ENCODE measurements at places on chromosomes 1 and 21. TPM values are rescaled to one million over a fixed set of nuclear protein-coding genes. Genes with fewer than 3 reads are reported as not detected.

DNA sequence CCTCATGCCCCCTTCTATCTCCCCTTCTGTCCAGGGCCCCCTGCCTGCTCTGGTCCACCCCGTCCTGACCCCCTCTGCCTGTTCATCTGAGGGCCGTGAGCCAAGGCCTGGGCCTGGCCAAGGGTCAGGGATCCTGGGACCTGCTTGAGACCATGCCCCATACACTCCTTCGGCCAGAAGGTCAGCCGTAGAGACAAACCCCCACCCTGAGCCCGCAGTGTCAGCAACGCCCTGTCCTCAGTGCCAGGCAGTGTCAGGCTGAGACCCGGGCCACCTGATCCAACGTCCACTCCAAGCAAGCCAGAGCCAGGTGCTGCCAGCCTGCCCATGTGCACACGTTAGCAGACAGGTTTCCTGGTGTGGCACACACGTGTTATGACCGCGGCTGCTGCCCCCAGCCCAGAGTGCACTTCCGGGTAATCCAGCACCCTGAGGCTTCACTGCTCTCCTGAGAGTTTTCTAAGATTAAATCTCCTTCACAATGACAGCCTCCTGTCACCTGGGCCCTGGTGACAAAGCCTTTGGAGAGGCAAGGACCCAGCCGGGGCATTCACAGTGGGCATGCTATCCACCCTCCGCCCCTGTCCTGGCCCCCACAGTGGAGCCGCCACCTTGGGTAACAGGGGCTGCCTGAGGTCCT lies 10.1 kb upstream of the SAMD11 start:
- peak; percentile 11 for DNase-seq

DNA sequence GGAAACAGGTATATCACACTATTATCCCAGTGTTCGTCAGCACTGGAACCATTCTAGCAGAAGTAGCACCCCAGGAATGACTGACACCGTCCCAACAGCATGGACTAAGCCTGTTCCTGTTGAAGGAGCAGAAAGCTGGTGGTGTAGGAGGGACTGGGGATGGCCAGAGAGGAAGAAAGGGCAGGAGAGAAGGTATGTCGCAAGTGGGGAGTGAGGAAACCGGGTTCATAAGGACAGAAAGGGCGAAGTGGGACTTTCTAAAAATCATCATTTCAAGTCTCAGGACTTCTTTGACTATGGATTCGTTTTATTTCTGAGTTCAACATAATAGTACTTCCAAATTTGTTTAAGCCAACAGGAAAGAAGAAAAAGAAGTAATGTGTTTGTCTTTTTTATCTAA lies 19.7 kb upstream of the MX1 start:
- no peak for DNase-seq

DNA sequence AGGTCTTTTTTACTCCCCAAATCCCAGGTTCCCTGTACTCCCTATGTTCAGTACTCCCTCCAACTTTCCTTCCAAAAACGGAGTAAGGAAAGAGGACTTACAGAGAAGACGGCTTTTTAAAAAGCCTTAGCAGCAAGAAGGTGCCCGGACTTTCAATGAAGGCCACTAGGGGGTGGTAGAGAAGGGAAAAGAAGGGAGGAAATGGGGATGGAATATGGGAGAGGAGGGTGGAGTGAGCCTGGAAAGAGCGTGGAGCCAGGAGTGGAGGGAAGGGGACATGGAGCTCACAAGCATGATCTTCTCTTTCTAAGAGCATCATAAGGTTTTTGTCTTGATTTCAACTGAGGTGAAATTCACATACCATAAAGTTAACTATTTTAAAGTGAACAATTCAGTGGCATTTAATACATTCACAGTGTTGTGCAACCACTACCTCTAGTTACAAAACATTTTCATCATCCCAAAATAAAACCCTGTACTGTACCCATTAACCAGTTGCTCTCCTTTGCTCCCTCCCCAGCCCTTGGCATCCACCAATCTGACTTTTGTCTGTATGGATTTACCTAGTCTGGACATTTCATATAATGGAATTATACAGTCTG lies 129.9 kb downstream of the ZNF281 start:
- DNase-seq: peak; percentile 32

Gene DEPDC1
- polyA plus RNA-seq: 13.5 TPM

Gene GSTM1
- polyA plus RNA-seq: 1.1 TPM

DNA sequence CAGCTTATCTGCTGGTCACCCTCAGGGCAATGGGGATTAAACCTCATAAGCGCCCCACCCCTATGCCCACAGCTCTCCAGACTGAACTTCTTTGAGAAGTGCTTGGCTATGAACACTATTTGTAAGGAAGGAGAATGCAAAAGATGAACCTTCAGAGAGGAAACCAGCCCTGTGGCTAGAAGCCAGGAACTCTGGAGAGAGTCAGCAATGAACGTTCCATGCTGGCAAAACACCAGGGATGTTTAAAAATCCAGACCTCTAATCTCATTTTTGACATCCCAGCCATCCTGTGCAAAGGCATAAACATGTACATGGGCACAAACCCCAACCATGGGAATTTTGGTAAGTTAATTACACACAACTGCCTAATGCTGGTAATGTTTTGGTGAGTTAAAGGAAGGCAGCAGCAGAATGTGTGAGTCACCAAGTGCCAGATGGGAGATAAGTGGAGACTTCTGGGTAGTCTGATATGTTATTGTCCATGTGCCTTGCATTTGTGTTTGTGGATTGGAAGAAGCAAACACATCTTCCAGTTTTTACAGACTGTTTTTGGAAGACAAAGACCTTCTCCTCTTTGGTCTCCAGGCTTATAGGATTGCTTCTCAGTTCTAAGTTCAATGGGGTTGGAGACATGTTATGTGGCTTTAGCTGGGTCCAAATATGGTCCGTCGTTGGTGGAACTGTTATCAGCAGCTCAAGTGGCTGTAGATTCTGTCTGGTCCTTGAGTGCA lies 174.1 kb upstream of the ETV3 start:
- DNase-seq: no peak

DNA sequence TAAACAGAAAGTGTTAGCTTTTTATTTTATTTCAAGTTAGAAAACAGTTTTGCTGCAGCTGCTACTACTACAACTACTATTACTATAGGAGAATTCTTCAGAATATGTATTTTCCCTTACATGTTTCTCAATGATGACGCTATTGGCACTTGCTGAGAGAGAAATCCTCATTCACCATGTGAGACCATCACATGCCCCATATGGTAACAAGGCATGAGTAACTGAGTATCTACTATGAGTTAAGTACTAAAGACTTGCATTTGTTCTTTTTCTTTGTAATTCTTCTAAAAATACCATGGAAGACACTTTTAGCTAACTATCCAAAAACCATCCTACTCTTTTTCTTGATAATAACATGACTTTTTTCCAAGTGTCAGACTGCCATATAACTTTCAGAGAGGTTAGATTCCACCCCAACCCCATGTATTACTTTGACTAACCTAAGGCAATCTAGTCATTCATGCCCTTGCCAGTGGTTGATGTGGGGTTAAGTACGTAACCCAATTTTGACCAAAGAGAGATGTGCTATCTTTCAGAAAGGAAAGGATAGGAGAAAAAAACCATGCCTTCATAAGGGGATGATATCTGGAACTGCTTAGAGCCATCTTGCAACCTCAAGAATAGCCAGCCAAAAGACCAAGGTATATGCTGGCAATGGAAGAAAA lies 42.9 kb downstream of the COP1 start:
- DNase-seq: no peak

- DNase-seq: no peak
Observed at GRCh38 chr1:50490640-50491039, 67.4 kb upstream of the DMRTA2 start.

- no peak for DNase-seq
Observed at GRCh38 chr1:201085902-201086735, 26.1 kb downstream of the CACNA1S start.

Gene ZNF648
- polyA plus RNA-seq: 0.13 TPM

Gene TSPAN1
- polyA plus RNA-seq: 0.87 TPM

GRCh38 chr1:171218661-171219060 lies 29.6 kb upstream of the FMO1 start:
- DNase-seq: no peak

Gene OR6K3
- polyA plus RNA-seq: not detected

Gene AMY2A
- polyA plus RNA-seq: not detected

Gene PYHIN1
- polyA plus RNA-seq: 0.22 TPM

DNA sequence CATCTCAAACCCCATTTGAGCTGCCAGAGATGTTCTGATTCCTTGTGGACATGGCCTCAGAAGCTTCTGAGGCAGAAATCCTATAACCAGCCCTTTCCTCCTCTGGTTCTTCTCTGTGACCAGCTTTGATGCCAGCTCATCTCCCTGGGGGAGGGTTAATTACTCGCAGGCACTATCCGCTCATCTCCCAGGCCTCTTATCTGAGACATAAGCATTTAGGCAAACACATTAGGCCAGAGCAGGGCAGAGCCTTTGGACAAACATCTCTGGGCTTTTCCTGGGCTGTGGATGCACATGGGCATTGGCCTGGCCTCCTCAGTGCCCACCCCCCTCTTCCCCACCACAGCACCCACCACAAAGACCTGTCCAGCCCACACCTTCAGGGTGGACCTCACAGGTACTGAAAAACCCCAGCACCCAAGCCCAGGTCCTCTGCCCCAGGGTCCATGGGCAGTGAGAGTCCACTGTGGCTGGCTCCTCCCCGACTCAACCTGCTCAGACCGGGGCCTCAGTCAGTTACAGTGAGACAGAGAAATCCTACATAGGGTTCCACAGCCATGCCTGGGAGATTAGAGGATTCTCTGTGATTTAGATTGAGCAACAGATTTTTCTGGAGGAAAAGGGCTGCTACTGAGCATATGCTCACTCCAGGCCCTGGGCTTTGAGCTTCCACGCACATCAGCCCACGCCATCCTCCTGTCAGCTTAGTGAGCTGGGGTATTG lies 26.9 kb downstream of the IGSF21 start:
- DNase-seq: no peak

DNA sequence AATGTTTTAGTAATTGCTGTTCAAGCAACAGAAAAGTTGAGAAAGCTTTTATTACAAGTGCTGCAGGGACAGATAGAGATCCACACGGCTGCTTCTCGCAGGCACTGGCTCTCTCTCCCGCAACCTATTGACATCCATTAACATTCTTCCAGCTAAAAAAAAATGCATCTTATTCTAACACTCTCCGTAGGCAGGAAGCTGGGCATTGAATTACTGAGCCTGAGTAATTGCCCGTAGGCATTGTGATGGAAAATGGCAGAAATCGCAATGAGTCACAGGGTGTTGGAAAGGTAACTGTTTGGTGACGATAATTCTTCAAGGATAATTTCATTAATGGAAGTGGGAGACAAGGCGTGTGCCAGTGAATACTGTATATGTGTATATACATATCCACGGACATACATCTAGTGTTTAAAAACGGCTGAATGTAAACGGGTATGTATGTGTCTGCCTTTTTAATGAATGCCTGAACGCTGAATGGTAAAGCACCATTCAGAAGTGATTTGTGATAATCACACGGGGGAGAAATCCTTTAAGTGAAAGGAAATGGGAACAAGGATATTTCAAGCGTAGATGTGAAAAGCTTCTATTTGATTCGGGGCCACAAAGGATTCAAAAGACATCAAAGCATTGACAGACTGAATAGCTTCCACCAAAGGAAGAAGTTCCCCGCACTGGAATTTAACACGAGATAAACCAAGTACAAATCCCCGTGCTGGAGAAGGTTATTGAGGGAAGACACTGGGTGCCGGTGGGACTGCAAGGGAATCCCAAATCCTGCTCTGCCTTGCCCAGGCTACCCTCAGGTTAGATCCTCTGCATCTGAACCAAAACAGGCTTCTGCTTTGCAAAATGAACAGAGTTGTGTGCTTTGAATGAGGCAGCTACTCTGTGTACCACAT lies 567.2 kb downstream of the NPHP4 start:
- DNase-seq: no peak

- peak; percentile 64 for DNase-seq
Observed at GRCh38 chr1:165543532-165544438, at the start of gene LRRC52. TSS of gene LRRC52 (plus strand) at chr1:165544000. CDS start at chr1:165544297, 297 bp downstream.

- no peak for DNase-seq
Observed at GRCh38 chr1:183379951-183380350, 38.2 kb downstream of the NMNAT2 start.

Gene CYP4A22
- polyA plus RNA-seq: 0.04 TPM

- DNase-seq: no peak
Observed at GRCh38 chr1:203410182-203410900, 59.4 kb upstream of the FMOD start.

DNA sequence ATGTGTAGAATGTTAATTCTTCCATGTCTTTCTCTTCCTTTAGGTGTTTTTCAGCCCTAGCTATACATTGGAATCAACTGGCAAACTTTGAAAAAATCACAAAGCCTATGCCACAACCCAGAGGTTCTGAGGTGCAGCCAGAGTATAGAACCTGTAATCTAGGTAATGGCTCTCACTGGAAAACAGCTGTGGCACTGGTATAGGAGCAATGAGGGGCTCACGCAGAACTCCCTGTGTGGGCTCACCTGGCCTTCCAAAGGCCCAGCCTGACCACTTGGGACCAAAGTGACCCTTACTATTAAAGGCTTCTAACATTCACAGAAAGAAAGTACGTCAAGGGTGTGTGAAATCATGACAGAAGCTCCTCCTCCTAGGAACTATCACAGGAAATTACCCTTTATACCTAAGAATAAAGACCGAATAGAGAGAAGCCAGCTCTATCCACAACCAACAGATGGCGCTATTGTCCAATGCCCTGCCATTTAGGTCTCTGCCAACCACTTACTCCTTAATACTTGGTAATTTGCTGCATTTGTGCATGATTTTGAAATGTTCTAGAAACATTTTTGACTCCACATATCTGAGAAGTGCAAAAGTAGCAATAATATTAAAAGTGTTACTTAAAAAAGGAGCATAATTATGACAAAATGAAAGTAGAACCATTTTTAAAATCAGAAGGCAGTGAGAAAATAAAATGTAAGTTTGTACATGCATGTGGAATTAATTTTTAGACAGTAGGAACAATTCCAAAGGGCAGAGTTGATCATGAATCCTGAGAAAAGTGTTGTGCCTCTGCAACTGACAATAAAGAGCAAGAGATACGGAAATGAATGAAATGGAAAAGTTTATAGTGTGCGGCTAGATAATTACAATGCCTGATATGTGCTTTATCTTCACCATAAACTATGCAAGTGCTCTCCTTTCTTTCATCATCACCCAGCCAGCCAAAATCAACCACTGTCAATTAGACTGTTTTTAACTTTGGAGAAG lies 93.1 kb upstream of the HAO2 start:
- DNase-seq: peak; percentile 59

GRCh38 chr1:154767315-154768240 lies 102.5 kb downstream of the KCNN3 start:
- DNase-seq: peak; percentile 77

Gene PCAT6
- polyA plus RNA-seq: 2.4 TPM

Gene PAQR6
- polyA plus RNA-seq: 3.9 TPM

Gene CBS
- polyA plus RNA-seq: 5.8 TPM

Gene GBP3
- polyA plus RNA-seq: 5.6 TPM

- DNase-seq: no peak
Observed at GRCh38 chr21:31255896-31256295, 88.2 kb downstream of the TIAM1 start.
